ENCODE measurements at places on chromosomes 6 and 20.
A peak's percentile ranks its signal among the peaks of the same experiment; 100 is the strongest.

- no peak for DNase-seq
Observed at GRCh38 chr20:21373436-21373835, 23.9 kb downstream of the NKX2-4 start.

DNA sequence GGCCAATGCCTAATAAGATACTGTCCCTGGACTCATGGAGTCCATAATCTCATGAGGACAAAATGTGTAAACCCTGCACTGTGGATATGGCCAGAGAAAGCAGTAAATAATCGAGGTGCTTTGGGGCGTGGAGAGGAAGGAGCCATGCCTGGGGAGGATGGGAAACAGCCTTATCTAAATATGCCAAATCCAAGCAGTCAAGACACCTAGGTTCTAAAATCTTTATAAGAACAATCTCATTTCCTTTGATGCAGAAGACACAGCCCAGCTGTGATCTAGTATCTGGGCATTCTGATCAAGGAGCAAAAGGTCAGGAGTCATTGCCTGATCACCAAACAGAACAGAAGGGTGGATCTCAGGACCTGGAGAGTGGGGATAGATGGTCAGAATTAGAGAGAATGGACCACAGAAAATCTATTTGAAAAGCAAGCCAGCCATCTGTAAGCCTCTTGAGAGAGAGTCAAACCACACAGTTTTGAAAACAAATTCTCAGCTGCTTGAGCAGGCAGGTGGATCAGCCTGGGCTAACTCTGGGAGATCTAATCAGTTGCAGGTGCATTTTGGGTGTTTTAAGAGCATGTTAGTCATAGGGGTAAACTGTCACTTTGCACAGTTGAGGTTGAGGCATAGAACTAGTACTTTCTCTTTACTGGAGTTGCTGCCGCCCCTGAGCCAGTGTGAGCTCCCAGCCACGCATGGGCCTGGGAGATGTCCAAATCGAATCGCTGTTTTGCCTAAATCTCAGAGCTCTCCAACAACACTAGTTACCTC is 130.8 kb upstream of the TNFAIP3 start:
- DNase-seq: peak; percentile 35

- no peak for DNase-seq
Observed at GRCh38 chr6:147149826-147150225, 54.4 kb upstream of the STXBP5 start.

- DNase-seq: no peak
Observed at GRCh38 chr6:165988302-165988756, 179.3 kb downstream of the TBXT start.

DNA sequence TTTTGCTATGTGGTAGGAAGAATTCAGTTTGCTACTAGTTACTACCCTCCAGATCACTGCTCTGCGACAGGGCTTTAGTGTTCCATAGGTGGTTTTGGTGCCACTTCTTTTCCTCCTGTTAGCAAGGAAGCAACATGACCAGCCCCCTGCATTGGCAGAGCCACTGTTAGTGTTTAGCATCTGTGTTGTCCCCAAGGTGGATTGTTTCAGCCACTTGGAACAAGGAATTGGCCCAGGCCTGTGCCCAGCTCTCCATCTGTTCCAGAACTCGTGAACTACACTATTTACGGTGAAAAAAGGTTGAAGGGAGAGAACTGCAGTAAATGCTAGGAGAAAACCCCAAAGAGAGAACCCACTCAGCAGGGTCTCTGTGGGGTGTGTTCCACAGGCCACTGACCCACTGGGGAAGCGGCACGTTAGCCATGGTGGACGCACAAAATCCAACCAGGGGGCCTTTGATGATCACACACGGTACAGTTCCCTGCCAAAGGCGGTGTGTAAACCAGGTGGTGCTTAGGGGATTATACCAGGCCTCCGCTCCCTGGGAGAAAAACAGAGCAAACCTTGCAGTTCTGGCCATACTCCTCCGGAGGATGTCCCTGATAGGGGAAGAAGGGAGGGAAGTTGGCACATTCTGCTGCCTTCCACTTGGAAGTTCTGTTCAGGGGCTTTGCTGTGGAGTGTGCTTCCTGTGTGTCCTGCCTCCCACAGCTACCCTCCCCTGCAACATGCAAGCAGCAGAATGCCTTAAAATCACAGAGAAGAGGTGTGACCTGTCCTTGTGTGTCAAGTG is 72.3 kb downstream of the LYRM2 start:
- DNase-seq: no peak

All from activated CD4-positive, alpha-beta T cell treated with anti-CD3 and anti-CD28 coated beads for 36 hours (primary cell).